Activated CD4-positive, alpha-beta T cell treated with anti-CD3 and anti-CD28 coated beads, Interleukin-2, amount 10 ng/mL, durations not matched to agents 24 days and 14 days (primary cell): ENCODE measurements at places on chromosomes 2 and 18. TPM values are rescaled to one million over a fixed set of nuclear protein-coding genes. Genes with fewer than 3 reads are reported as not detected.

Gene SLC30A3
- 1.4 and 2.2 TPM in 2 replicates for total RNA-seq

DNA sequence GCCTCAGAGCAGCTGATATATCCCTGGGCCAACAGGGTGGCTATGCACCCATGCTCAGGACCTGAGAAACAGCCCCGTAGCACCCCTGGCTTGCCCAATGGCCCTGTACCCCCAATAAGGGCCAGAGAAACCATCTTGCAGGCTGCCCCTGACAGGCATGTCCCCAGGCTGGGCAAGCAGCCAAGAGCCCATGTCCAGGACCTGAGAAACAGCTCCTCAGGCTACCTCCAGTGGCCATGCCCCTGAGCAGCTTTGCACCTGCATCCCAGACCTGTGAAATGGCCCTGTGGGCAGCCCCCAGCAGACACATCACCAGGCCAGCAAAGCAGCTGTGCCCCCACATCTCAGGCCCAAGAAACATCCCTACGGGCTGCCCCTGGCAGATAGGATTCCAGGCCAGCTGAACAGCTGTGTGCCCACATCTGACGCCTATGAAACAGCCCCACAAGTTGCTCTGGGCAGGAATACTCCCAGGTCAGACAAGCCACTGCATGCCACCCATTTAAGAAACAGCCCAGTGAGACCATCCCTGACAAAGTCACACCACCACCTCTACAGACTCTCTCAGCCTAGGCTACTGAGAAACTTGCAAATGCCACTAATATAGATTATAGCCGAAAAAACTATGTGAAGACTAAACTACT, 84.1 kb downstream of the TMEM237 start:
- no peaks in the 10 kb centered on the region for H3K36me3 ChIP-seq
- no peak for DNase-seq
- no peaks in the 10 kb centered on the region for H3K27me3 ChIP-seq

DNA sequence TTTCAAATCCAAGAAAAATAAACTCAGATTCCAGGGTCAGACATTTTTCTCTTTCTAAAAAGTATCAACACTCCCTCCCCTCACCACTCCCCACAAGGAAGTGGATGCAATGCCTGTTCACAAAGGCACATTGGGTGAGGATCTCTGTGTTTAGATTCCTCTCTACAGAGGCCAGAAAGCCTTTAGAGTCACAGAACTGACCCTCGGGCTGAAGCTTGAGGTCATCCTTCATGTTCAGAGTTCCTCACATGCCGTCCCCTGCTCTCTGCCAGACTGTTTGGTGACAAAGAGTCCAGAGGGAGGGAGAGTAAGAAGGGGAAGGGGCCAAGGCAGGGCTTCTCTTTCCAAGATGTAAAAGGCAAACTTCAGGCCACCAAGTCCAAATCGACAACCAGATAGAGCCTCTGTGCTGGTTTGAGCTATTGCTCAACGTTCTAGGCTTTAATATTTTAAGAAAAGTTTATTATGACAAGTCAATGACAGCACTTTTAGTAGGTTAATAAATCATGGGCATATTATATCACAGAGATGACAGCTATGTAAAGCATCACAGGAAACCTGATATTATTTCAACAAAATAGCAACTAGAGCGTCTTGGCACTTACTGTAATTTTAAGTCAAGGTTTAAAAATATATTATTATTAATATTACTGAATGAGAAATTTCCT, 269.4 kb downstream of the ETAA1 start:
- H3K4me3 ChIP-seq, result no peak overlapping the region
- no peaks in the 10 kb centered on the region for H3K4me1 ChIP-seq
- H3K36me3 ChIP-seq, result no peaks in the 10 kb centered on the region
- H3K27ac ChIP-seq, result no peak overlapping the region
- DNase-seq, result no peak
- H3K27me3 ChIP-seq, result no peaks in the 10 kb centered on the region

GRCh38 chr2:135986507-135986906, 1.1 kb upstream of the DARS1 start:
- H3K4me1 ChIP-seq, result peaks cover 42% of the 10 kb centered on the region
- H3K4me3 ChIP-seq, result peak overlapping the region; percentile 93
- peaks cover 52% of the 10 kb centered on the region for H3K36me3 ChIP-seq
- no peak for DNase-seq
- H3K27ac ChIP-seq, result peak overlapping the region; percentile 100
- H3K27me3 ChIP-seq, result no peaks in the 10 kb centered on the region

DNA sequence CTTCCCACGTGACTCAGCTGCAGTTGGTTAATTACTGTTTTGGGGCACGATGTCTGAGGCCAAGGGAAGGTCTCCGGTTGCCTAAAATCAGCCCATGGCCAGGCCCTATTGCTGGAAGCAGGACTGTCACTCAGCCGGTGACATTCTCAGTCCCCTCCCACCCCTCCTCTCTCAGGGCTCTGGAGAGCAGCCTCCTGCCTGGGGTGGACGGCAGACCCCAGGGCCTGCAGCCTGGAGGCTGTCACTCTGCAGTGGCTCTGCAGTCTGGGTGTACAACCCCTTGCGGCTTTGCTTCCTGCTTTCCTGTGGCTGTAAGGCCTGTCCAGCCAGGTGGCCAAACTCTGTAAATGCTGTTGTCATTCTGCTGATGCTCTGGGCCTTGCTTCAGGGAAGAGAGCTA, 32.8 kb downstream of the ZBTB7C start:
- DNase-seq, result no peak
- H3K4me1 ChIP-seq, result no peaks in the 10 kb centered on the region
- peaks cover 28% of the 10 kb centered on the region for H3K27me3 ChIP-seq

Gene UNC80
- total RNA-seq, result not detected in 2 replicates

DNA sequence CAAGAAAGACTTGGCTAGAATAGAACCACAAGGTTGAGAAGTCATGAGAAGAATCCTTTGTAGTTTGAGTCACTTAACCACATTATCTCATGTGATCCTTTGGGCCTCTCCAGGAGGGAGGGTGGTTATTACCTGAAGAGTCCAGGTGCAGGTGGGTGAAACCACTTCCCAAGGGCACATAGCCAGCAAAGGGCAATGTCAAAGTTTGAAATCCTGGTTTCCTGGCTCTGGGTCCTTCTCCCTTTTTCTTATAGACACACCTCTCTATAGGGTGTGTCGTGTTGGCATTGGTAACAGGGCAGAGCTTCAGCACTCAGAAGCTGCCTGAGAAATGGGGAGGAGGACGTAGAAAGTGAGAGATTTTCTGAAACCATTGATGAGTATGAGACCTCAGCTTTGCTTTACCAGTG, 137.9 kb downstream of the MGAT5 start:
- H3K36me3 ChIP-seq, result peaks cover 2% of the 10 kb centered on the region
- peaks cover 9% of the 10 kb centered on the region for H3K4me1 ChIP-seq
- H3K4me3 ChIP-seq, result no peak overlapping the region
